CD4-positive, alpha-beta T cell treated with Interleukin-21 for 1 hour (primary cell): ENCODE measurements at places on chromosomes 7 and 10.
A peak's percentile ranks its signal among the peaks of the same experiment; 100 is the strongest.

GRCh38 chr7:101507791-101508252 lies 121.3 kb downstream of the MYL10 start:
- DNase-seq: peak; percentile 22

DNA sequence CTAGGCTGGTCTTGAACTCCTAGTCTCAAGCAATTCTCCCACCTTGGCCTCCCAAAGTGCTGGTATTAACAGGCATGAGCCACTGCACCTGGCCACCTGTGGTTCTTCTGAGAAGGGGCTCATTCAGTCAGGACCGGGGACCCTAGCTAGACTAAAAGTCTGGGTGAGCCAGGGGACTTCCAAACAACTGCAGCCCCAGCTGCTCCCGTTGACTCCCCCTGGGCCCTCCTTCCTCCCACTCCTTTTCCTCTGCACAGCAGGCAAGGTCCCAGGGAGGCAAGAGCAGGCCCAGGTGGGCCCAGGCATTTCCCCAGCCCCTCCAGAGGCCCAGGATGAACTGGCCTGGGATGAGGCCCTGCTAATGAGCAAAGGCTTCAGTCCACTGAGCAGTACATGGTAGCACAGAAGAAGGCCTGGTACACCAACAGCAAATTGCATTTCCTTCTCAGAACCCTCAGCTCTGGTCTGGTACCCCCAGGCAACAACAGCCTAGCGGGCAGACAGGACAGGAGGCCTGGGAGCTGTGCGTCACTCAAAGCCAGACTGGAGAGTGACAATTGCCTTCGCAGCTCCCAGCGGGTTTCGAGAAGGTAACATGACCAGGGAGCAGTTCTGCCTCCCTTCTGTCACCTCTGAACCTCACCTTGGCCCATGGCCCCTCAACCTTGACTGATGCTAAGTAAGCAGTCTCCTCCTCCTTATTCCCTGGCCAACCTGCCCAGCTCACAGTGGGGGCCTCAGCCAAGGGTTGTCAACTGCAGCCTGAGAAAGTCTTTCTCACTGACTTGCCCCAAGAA lies 30.7 kb upstream of the HSPA12A start:
- no peak for DNase-seq

DNA sequence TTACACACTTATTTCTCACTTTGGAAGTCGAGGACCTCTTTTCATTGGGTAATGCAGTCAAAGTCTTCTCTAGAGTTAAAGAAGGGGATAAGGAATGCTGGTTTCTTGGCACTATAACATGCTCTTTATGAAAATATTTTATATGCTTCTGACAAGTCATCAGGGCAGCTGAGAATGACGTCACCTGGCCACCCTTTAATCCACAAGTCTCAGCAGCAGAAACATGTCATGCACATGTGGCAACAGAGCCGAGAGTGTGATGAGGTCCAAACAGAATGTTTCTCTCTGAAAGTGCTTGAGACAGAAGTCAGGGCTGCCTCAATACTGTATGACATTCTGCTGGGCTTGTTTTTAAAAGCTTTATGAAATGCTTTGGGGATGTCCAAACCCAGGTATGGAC lies 63.5 kb upstream of the C10orf90 start:
- DNase-seq: no peak

- DNase-seq: no peak
These were observed 90.5 kb upstream of the PAX2 start for GRCh38 chr10:100654782-100655325.
